ENCODE measurements at places on chromosomes 5 and 9.

- DNase-seq: no peak
Measured at GRCh38 chr5:9483779-9484178, 62.1 kb downstream of the SEMA5A start.

- DNase-seq: no peak
Measured at GRCh38 chr5:11617080-11617479, 287.2 kb downstream of the CTNND2 start.

- DNase-seq: no peak
Measured at GRCh38 chr5:168192120-168192519, 99.3 kb upstream of the WWC1 start.

- DNase-seq: no peak
Measured at GRCh38 chr9:133943036-133943780, 48.9 kb downstream of the VAV2 start.

GRCh38 chr9:79977510-79978197 lies 405.9 kb downstream of the TLE4 start:
- no peak for DNase-seq

- no peak for DNase-seq
Measured at GRCh38 chr9:87115785-87116184, 168.5 kb upstream of the GAS1 start.
